GM18507 (cell line): ENCODE measurements at places on chromosomes 4 and X.

DNA sequence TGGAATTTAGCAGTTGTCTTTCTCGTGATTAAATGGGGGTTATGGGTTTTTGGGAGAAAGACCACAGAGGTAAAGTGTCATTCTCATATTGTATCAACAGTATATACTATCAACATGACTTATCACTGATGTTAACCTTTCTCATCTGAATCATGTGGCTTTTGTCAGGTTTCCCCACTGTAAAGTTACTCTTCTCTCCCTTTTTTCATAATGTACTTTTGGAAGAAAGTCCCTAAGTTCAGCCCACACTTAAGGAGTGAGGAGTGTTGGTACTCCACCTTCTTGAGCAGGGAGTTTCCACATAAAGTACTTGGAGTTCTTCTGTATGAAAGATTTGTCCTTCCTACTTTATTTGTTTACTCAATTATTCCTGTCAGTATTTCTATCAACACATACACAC lies 169.9 kb downstream of the ZNF330 start:
- DNase-seq: no peak

DNA sequence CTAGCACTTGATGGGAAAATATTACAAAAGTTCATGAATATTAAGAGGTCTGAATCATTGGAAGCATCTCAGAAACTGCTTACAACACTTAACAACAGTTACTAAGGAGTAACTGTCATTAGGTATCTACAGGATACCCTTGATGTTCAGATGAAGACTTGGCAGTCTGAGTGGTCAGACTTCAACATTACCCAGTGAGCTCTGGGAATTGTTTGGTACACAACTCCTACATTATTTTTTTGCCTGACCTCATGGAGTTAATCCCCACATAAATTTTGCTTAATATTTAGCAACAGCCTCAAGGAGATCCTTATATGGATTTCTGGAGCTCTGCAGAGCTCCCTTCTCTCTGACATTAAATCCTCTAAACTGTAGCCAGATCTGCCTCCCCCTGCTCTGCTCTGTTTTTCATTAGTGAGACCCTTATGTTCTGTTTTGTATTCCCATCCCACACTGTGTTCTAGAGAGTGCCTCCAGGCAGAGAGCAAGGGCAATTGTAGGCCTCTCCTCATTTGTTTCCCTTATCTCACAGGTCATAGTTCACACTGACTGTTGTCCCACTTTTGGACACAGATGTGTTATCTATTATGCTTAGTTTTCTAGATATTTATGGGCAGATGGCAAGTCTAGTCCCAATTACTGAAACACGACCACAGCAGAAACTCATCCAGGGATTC lies 368.8 kb downstream of the GASK1B start:
- no peak for DNase-seq

- no peak for DNase-seq
Measured at GRCh38 chrX:4708970-4709760, 995.7 kb upstream of the PRKX start.

DNA sequence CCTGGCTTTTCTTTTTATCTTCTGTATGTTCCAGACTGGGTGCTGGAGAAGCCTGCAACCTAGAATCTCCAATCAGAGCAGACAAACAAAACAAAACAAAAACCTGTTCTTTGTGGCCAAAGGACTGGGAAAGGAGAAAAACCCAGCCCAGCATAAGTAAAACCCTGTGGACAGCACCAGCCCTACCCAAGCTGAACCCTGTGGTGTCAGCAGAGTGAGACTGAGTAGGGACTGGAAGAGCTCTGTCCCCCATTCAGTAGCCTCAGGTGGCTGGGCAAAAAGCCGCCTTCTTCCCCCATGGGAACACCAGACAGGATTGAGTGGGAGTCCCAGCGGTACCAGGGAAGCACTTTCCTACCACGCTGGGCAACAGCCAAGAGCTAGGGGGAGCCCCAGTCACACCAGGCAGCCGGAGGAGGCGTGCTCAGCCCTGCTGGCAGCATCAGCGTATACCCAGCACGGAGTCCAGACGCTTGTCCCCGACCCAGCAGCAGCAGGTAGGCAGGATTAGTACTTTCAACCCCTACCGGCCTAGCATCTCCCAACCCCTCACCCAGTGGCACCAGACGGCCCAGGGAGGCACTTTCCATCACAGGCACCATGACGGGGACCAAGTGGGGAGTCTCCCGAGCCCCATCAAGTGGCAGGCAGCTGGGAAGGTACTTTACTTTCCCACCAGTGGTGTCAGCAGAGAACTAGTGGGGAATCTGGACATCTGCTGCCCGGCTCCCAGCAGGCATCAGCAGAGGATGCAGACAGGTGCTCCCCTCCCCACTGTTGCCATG lies 8.6 kb upstream of the JADE3 start:
- DNase-seq: no peak

- DNase-seq: no peak
Measured at GRCh38 chr4:74097631-74098426, 1.2 kb downstream of the CXCL2 start.

DNA sequence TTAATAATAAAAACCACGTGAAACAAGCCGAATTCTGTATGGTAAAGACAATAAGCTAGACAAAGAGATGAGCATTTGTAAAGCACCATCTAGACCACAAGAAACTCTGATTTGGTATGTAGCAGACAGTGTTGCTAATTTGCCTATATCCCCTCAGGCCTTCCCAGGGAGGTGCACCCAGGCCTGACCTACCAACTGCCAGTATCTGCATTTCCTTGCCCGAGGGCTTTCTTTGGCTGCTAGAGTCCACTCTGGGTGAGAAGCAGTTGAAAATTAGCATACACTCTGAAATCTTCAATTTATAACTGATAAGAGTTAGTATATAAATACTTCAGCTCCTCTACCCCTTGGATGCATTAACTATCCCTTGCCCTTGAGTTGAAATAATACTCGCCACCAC lies 37.4 kb upstream of the IL1RAPL1 start:
- no peak for DNase-seq

DNA sequence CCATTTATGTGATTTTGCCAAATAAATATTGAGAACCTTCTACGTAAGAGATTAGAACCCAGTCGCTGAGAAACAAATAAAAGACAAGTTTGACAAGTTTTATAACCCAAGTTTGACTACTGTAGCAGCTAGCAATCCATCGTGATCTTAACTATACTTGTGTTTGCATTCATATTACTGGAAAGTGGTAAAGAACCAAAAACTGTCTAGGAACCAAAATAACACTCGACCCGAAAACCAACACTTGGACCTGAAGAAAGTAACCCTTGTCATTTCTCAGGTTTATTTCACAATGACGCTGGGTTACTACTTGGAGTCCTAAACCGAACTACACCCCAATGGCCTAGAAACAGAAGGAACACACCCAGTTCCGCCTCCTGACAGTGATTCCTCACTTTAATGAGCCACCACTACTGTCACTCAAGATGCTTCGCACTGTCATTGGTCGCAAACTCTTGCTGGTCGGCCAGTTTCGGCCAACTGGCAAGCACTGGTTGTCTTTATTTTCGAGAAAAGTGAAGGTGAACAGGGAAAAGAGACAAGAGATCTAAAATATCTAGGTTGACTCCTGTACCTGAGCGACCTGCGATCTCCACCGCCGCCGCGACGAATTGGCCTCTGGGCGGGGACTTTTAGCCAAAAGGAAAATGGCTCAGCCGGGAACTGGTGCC lies 496 bp downstream of the FBXO8 start:
- DNase-seq: peak; percentile 72

- DNase-seq: no peak
Measured at GRCh38 chr4:38623260-38623659, 40.7 kb upstream of the KLF3 start.

GRCh38 chr4:7524843-7525242 lies 90.1 kb upstream of the PSAPL1 start:
- no peak for DNase-seq

GRCh38 chrX:138745196-138745595 lies 33.7 kb upstream of the FGF13 start:
- no peak for DNase-seq

- no peak for DNase-seq
Measured at GRCh38 chr4:101421386-101421785, 74.1 kb upstream of the PPP3CA start.

DNA sequence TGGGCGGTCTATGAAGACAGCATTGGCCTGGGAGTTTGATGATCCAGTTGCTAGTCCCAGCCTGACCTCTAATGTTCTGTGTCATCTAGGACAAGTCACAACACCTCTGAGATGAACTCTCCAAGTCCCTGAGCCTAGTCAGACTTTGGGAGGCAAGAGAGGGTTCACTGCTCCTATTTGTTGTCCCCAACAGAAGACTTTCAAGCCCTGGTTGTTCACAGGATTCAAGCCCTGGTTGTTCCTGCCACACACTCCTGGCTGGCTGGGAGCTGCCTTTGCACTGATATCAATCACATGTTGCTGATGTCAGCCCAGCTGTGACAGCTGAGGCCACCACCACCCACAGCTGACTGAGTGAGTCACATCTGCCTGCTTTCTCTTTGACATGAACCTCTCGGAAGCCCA lies 253.2 kb upstream of the RASGEF1B start:
- DNase-seq: no peak

DNA sequence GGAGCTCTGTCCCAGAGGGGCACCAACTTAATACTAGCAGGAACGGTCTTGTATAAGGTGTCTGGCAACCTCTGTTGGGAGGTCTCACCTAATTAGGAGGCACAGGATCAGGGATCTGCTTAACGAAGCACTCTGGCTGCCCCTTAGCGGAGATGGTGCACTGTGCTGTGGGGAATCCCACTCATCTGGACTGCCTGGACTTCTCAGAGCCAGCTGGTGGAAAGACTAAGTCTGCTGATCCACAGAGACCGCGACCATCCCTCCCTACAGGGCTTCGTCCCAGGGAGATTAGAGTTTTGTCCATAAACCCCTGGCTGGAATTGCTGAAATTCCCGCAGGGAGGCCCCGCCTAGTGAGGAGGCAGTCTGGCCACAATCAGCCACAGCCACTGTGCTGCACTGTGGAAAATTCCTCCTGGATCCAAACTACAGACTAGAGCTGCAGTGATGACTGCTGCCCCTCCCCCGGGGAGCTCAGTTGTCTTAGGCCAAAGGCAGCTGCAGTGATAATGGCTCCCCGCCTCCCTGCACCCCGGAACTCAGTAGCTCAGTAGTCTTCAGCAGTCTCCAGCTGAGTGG lies 22.0 kb upstream of the ZCCHC4 start:
- no peak for DNase-seq

- DNase-seq: no peak
Measured at GRCh38 chr4:112910109-112910736, 139.2 kb upstream of the ANK2 start.
